ENCODE measurements at places on chromosomes 16 and 17. TPM values are rescaled to one million over a fixed set of nuclear protein-coding genes. Genes with fewer than 3 reads are reported as not detected.

Gene PROCA1
- not detected for total RNA-seq

Gene HES7
- not detected for total RNA-seq

Gene DRC3
- total RNA-seq, result 1.1 TPM

Gene TBC1D26
- total RNA-seq, result not detected

Gene DNASE1L2
- total RNA-seq, result 1.3 TPM

Gene TBC1D3I
- total RNA-seq, result not detected

Gene ZSCAN10
- total RNA-seq, result not detected

Gene VASN
- total RNA-seq, result 0.03 TPM

Gene HOXB6
- 5.2 TPM for total RNA-seq

Gene ZNF500
- total RNA-seq, result 10.6 TPM

Gene SDR42E2
- not detected for total RNA-seq

Gene STH
- not detected for total RNA-seq

Gene ACE
- total RNA-seq, result not detected

Gene HOXB4
- 0.48 TPM for total RNA-seq

Gene SMG1
- 22.3 TPM for total RNA-seq

Gene CYTH1
- 69.2 TPM for total RNA-seq

Gene NAGS
- 1.8 TPM for total RNA-seq

Gene RMI2
- 23.2 TPM for total RNA-seq

Gene RASL10B
- 4.3 TPM for total RNA-seq

Gene TELO2
- total RNA-seq, result 9.8 TPM

Gene WFDC1
- total RNA-seq, result 808 TPM

Gene RAMP2
- total RNA-seq, result not detected

Gene PPP1R27
- 0.56 TPM for total RNA-seq

Gene IGFBP4
- 25.0 TPM for total RNA-seq

Gene ZNF469
- not detected for total RNA-seq

Gene ARL16
- total RNA-seq, result 52.5 TPM

Gene KRTAP4-7
- not detected for total RNA-seq

Gene KRTAP2-3
- total RNA-seq, result not detected

Gene CEP95
- 48.8 TPM for total RNA-seq

Gene PRSS33
- 0.24 TPM for total RNA-seq

Gene ADAD2
- 0.11 TPM for total RNA-seq

Gene TNK1
- 0.24 TPM for total RNA-seq

Gene DHRS7C
- total RNA-seq, result not detected

Gene FZD2
- not detected for total RNA-seq

Gene PGAP6
- total RNA-seq, result 94.0 TPM

Gene RND2
- not detected for total RNA-seq

Gene CLEC3A
- total RNA-seq, result not detected

Gene SSTR5
- not detected for total RNA-seq

Gene CYLD
- 13.4 TPM for total RNA-seq

Gene ALDH3A1
- not detected for total RNA-seq

Gene HBQ1
- 2.2 TPM for total RNA-seq

Gene KRT20
- not detected for total RNA-seq

Gene HS3ST6
- not detected for total RNA-seq

Gene WFIKKN2
- total RNA-seq, result not detected
